Activated CD8-positive, alpha-beta memory T cell treated with anti-CD3 and anti-CD28 coated beads for 4 hours (primary cell): ENCODE measurements at places on chromosomes 5 and 9.

DNA sequence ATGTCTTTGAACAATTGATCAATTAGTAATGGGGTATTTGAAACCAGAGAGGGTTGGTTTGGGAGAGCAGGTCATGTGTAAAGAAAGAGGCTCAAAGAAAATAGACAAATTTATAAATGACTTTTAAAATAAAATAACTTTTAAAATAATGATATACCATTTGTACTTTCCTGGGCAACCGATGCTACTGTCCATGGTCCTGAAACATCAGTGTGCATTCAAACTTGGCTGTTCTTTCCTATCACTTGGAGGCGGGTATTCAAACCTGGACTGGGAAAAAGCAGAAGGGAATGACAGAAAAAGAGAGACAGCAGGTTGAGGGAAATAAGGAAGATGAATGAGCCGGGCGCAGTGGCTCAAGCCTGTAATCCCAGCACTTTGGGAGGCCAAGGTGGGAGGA lies 1446.4 kb upstream of the WWC1 start:
- DNase-seq, result no peak

DNA sequence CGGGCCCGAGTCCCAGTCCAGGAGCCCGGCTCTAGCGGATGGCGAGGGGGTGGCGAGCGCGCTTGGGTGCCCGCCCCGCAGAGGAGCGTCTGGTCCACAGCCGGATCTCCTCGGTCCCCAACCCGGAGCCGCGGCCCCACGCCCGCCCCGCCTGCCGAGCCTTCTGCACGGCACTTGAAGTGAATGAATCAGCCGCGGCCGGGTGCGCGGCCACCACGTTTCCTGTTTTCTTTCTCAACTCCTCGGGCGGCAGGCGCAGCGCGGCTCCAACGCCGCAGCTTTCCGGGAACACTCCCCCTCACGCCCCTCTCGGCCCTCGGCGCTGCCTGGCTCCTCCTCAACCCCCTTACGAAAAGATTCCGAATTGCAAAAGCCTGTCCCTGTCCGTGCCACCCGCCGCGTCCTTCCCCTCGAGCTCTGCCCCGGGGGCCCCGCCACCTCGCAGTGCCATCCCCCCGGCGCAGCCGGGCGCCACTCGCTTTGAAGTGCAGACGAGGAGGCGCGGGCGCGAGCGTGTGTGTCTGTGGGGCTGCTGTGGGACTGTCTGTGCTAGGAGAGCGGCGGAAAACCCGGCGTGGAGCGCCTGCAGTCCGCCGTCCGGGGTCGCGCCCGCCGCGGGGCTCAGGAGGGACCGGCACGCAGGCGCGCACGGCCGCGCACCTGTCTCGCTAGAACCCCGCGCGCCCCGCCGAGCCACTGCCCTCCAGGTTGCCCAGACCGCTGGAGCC lies 456.6 kb downstream of the RAB3C start:
- peak; percentile 73 for DNase-seq

- no peak for DNase-seq
These were observed 32.5 kb downstream of the S1PR3 start for GRCh38 chr9:89023740-89024139.

DNA sequence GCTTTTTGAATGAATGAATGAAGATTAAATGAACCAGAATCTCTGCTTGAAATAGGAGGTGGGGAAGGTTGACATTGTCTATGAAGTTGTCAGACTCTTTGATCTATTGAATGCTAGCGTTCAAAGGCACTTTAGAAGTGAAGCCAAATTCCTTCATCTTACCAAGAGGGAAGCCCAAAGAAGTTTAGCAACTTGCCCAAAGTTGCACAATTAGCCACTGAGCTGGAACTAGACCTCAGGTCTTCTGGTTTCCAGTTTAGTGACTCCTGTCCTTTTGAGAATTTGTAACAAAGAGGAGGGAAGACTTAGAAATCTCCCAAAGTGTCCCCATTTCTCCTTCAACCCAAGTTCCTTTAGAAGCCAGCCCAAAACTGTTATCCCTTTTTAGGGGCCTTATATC lies 20.7 kb upstream of the SLC1A3 start:
- no peak for DNase-seq

DNA sequence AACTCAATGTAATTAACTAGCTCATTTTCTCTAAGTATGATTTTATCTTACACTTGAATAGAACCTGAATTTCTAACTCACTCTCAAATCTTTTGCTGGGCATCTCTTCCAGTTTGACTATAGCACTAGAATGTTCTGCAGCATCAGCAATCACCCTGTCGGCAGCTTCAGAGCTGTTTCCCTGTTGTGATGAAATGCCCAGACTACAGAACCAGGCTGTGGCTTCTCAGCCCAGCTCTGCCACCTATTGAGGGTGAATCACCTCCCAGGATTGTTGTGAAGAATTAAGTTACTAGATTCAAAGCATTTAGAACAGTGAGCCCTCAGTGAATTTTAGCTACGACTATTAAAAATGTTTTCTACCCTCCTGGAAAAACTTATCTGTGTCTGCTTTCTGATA lies 90.4 kb upstream of the ANKRD55 start:
- DNase-seq, result no peak
